Glutamatergic neuron (in vitro differentiated cells): ENCODE measurements at places on chromosomes 7 and 10. TPM values are rescaled to one million over a fixed set of nuclear protein-coding genes. Genes with fewer than 3 reads are reported as not detected.

The CDC14C gene
- total RNA-seq: not detected

The CYP26C1 gene
- total RNA-seq: 0.10 TPM

The CFTR gene
- not detected for total RNA-seq

The CFAP69 gene
- 0.71 TPM for total RNA-seq

The SMKR1 gene
- total RNA-seq: 0.98 TPM

The GPC2 gene
- 530 TPM for total RNA-seq

DNA sequence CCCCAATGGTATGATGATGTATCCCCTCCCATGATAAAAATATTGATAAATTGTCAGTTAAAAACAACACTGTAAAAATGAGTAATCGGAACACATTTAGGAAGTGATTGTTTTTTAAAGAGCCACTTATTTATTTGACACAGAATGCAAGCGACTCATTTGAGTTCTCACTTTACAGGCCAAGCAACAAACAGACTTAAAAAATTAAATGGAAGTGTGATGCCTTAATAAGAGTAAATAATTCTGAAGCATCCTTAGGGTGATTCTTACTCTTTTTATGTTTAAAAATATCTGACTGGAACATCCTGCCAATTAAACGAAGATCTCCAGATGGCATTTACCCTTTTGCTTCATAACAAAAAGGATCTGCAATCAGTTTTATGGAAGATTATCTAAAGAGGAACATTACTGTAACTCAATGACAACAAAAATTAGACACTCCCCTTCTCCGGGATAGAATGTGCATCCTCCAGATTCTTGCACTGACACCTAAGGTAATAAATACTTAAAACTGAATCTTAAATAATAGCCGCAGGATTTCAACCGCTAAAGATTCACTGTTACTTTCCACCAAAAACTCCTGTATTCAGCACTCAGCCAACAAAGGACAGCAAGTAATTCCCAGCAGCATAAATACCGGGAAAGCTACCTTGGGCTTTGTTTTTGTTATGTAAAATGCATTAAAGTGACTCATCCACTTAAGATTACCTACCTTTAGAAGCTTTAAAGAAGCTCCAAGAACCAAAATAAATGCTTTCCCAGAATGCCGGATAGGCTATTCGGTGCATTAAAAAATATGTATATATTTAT is 1.7 kb downstream of the CACNA2D1 start:
- H3K36me3 ChIP-seq: no peaks in the 10 kb centered on the region
- peak overlapping the region; percentile 99 for H3K4me3 ChIP-seq
- no peak for DNase-seq
- peak overlapping the region; percentile 99 for H3K27ac ChIP-seq

DNA sequence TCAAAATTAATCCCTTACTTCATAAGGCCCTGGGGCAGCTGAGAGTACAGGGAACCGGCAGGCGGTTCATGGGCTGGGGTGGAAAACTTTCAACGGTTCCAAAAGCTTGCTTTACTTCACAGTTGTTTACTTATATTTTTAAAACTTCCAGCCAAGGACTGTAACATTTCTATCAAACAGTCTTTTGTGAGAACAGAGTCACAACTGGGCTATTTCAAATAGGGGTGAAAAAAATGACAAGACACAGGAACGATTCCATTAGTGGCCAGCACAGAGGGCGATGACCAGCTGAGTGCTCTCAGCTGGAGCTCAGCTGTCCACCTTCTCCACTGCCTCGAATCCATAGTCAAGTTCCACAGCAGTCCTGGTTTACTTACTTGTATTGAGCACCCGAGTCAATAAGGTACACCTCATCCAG is 48.2 kb downstream of the XPNPEP1 start:
- no peaks in the 10 kb centered on the region for H3K36me3 ChIP-seq
- no peak overlapping the region for H3K4me3 ChIP-seq
- no peaks in the 10 kb centered on the region for H3K4me1 ChIP-seq
- no peak overlapping the region for H3K27ac ChIP-seq

DNA sequence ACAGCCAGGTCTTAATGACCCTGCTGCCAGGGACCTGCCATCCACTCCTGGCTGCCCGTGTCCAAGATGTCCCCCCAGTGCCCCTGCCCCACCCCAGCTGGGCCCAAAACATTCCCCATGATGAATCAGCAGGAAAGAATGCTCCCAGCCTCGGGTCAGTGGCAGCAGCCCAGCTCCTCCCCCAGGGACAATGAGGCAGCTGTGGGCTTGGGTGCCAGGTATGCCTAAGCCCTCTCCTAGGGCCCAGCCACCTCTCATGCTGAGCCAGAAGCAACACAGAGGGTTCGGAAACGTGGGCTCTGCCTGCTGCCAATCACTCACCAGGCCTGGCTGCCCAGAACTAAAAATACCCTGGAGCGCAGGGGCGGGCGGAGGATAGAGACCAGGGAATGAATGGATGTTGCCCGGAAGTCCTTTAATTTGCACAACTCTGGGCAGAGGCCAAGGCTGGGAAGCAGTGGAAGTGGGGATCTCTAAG is 1.5 kb upstream of the LOXL4 start:
- peak overlapping the region; percentile 64 for H3K4me3 ChIP-seq
- H3K27me3 ChIP-seq: peaks cover 22% of the 10 kb centered on the region
- DNase-seq: peak; percentile 47
- peaks cover 2% of the 10 kb centered on the region for H3K36me3 ChIP-seq
- peak overlapping the region; percentile 83 for H3K27ac ChIP-seq

DNA sequence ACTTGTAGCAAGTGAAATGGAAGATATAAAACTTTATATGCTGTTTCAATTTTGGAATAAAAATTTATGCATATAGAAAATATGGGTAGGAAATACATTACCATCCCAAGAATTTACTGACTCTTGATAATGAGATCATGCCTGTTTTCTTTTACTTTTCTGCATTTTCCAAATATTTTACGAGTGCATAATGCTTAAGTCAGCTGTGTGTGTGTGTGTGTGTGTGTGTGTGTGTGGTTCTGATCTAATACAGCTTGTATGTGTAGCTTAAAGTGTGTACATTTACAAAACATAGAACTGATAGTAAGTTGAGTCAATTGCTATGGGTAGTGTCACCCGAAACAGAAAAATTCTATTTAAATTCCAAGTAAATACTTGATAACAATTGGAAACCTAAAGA is 315.9 kb upstream of the LRRN3 start:
- no peak overlapping the region for H3K27ac ChIP-seq
- H3K4me1 ChIP-seq: no peaks in the 10 kb centered on the region
- H3K36me3 ChIP-seq: no peaks in the 10 kb centered on the region
- peaks cover 2% of the 10 kb centered on the region for H3K27me3 ChIP-seq

GRCh38 chr10:47233631-47234030 is 66.4 kb upstream of the GDF10 start:
- H3K4me1 ChIP-seq: peaks cover 5% of the 10 kb centered on the region
- H3K27me3 ChIP-seq: peaks cover 6% of the 10 kb centered on the region
- peaks cover 5% of the 10 kb centered on the region for H3K36me3 ChIP-seq
- H3K4me3 ChIP-seq: no peak overlapping the region
- DNase-seq: no peak
- H3K27ac ChIP-seq: no peak overlapping the region

GRCh38 chr10:95698415-95698814 is 4.7 kb upstream of the TCTN3 start:
- no peaks in the 10 kb centered on the region for H3K36me3 ChIP-seq
- H3K27me3 ChIP-seq: no peaks in the 10 kb centered on the region
- no peaks in the 10 kb centered on the region for H3K4me1 ChIP-seq
- no peak overlapping the region for H3K4me3 ChIP-seq
- no peak for DNase-seq
- H3K27ac ChIP-seq: no peak overlapping the region

DNA sequence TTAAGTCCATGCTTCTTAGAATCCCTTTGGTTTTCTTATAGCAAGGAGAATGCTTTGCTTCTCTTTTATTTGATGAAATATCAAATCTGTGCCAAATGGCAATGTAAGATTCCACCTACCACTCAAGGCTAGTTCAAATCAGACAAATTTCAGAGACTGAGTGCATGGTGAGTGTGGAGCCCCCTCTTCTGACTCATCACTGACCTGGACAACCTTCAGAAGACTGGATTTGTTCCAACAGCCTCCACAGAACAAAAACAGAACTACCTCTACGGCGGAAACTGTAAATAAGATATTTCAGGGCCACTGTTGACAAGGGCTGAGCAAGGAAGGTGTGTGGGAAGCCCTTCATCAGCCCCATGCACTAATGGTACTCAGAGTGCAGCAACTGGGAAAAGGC is 21.1 kb downstream of the NCAPG2 start:
- H3K27me3 ChIP-seq: no peaks in the 10 kb centered on the region
- H3K27ac ChIP-seq: peak overlapping the region; percentile 88
- no peak for DNase-seq
- H3K4me1 ChIP-seq: peaks cover 28% of the 10 kb centered on the region
- H3K36me3 ChIP-seq: no peaks in the 10 kb centered on the region

DNA sequence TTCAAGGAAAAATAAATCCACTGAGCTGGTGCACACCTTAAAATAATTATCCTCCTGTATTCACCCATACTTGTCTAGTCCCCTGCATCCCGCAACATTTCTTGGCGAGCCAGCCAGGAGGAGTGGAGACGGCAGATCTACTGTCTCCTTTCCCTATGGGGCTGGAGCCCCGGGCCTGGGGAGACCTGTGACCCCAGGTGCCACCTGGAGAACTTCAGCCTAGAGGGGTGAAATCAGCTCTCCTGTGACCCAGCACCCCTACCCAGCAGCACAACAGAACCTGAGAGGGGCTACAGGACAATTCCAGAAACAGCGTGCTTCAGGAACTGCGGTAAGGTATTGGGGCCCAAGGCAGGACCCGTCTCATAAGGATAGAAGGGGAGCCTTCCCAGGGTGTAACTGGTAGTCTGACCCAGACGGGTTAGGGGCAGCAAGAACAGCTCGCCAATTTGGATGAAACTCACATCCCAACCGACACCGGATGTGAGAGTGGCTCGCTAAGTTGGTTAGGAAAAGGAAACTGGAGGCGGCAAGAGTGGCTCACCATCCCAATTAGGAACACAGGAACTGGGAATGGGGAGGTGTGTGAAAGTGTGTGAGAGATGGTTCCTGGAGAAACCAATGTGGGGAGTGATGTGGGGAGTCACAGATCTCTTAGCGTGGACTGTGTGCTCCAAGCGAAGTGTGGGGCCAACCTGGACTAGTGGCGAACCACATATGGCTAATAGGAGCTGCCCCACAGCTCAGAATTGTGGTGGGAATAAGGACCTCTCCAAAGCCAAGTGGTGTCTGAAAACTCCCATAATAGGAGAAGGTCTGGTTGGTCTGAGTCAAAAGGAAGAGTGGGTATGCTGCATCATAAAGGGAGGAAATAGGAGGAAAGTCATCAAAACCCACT is 15.1 kb upstream of the DENND2A start:
- no peak for DNase-seq
- no peak overlapping the region for H3K27ac ChIP-seq
- H3K27me3 ChIP-seq: no peaks in the 10 kb centered on the region
- H3K4me3 ChIP-seq: no peak overlapping the region

DNA sequence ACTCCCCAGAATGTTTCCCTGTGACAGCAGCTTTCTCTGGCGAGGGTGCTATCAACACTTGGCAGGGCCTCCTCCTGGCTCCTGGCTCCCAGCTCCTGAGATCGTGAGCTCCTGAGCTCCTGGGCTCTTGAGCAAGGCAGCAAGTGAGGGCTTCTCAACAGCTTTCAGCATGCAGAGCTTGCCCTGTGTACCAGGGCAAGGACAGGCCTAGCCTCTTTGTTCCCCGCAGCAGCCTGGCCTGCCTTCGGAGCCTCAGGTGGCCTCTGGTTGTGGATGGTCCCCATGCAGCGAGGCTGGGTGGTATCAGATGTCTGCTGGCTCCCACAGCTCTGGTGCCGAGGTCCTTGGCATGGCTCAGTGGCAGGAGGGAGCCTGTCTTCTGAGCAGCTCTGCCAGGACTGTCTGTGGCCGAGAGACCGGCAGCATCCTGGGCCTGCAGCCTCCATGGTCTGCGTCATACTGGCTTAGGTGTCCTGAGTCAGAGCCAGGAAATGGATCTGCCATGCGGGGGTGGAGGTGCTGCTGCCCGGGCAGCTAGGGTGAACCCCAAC is 44.2 kb downstream of the ZMIZ1 start:
- H3K4me1 ChIP-seq: peaks cover 67% of the 10 kb centered on the region
- no peaks in the 10 kb centered on the region for H3K36me3 ChIP-seq
- peaks cover 22% of the 10 kb centered on the region for H3K27me3 ChIP-seq
- H3K27ac ChIP-seq: peak overlapping the region; percentile 80
- H3K4me3 ChIP-seq: no peak overlapping the region

GRCh38 chr10:100027416-100027815 is 17.7 kb upstream of the DNMBP start:
- peaks cover 7% of the 10 kb centered on the region for H3K27me3 ChIP-seq
- H3K4me3 ChIP-seq: no peak overlapping the region
- peaks cover 14% of the 10 kb centered on the region for H3K4me1 ChIP-seq
- H3K27ac ChIP-seq: no peak overlapping the region

- H3K27me3 ChIP-seq: no peaks in the 10 kb centered on the region
- DNase-seq: no peak
- H3K4me1 ChIP-seq: peaks cover 28% of the 10 kb centered on the region
- no peak overlapping the region for H3K4me3 ChIP-seq
These were observed 493.1 kb downstream of the AUTS2 start for GRCh38 chr7:70091362-70091761.

GRCh38 chr10:59631882-59632807 is 77.5 kb downstream of the SLC16A9 start:
- no peaks in the 10 kb centered on the region for H3K4me1 ChIP-seq
- no peak overlapping the region for H3K4me3 ChIP-seq
- H3K27me3 ChIP-seq: no peaks in the 10 kb centered on the region
- H3K27ac ChIP-seq: no peak overlapping the region
- H3K36me3 ChIP-seq: no peaks in the 10 kb centered on the region

DNA sequence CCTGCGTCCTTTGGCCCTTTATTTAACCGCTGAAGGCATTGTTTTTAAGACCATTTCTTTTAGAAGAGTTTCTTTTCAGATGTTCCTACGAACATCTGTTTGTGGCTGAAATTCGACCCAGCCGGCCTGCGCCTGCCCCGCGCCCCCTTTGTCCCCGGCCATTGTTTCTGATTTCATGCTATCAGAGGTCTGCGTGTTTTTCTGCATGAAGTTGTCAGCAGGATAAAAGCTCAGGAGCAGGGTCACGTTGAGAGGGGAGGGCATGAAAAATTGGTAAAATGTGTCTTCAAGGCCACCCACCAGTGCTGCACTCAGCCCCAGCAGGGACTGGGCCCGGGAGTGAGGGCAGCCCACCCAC is 43.1 kb downstream of the NKX6-2 start:
- peaks cover 14% of the 10 kb centered on the region for H3K4me1 ChIP-seq
- H3K4me3 ChIP-seq: no peak overlapping the region
- no peaks in the 10 kb centered on the region for H3K36me3 ChIP-seq
- DNase-seq: no peak
- peaks cover 3% of the 10 kb centered on the region for H3K27me3 ChIP-seq

- no peak overlapping the region for H3K4me3 ChIP-seq
- H3K27me3 ChIP-seq: peaks cover 5% of the 10 kb centered on the region
- no peak overlapping the region for H3K27ac ChIP-seq
These were observed 138.6 kb downstream of the NRF1 start for GRCh38 chr7:129750091-129750490.

DNA sequence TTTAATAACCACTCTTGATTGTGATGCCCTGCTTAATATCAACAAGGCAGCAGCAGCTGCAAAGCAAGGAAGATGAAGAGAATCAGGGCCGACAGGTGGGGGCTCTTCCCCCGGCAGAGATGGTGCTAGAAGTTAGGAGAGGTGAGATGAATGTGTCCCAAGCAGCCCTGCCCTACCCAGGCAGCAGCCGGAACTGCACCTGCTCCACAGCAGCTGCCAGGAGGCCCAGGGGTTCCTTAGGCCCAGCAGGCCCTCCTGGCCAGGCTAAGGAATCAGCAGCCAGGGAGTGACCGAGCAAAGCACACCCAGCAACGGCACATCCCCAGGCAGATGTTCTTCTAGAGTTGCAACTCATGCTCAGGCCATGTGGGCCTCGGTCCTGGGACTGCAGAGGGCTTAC is 17.9 kb downstream of the AFAP1L2 start:
- H3K36me3 ChIP-seq: peaks cover 5% of the 10 kb centered on the region
- no peak overlapping the region for H3K4me3 ChIP-seq
- no peaks in the 10 kb centered on the region for H3K4me1 ChIP-seq
- DNase-seq: no peak
- peaks cover 5% of the 10 kb centered on the region for H3K27me3 ChIP-seq
